Adipocyte (in vitro differentiated cells): ENCODE measurements at places on chromosomes 4 and X.

DNA sequence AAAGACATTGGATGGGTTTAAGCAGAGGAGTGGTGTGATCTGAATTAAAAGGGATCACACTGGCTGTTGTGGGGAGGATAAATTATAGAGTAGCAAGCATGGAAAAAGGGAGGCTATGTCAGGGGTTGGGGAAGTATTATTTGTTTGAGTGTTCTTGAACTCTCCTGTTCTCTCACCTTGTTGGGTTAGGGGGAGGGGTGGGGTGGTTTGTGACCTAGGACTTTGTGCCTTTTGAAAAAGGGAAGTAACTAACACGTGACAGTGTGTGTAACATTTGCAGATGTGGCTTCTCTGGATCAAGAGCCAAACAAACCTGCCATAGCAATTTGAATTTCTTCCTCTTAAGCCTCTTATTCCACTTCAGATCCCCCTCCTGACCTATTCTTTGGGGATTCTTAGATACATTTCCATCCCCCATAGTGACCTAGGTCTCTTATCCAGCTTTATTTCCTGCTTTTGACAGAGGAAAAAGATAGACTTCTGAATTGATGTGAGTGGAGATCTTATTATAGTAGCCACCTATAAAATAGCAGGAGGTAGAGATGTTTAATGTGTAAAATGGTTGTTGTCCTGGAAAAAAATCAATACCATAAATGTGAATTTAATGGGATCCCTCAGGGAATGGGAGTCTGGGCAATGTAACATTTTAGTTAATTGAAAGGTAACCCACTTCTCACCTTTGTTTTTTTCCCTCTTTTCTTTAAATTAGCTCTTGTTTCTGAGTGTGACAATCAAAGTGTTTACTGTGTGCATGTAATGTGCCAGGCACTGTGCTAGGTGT is 120.4 kb downstream of the CT47B1 start:
- DNase-seq, result no peak

DNA sequence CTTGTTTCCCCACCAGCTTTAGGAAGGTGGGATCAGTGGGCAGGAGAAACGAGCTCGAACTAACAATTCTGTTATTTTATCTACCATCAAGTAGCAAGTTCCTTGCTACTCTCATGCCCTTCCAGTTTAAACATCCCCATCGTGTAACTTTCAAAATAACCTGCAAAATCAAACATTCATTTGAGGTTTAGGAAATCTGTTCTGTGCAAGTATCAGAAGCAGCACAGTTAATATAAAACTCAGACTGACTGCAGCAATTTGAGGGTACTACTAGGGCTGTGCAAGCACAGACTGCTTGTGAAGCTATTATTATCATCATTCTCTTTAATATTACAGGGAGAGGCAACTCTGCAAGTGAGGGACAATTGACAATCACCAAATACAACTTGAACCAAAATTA is 48.0 kb downstream of the CHST7 start:
- DNase-seq, result no peak

DNA sequence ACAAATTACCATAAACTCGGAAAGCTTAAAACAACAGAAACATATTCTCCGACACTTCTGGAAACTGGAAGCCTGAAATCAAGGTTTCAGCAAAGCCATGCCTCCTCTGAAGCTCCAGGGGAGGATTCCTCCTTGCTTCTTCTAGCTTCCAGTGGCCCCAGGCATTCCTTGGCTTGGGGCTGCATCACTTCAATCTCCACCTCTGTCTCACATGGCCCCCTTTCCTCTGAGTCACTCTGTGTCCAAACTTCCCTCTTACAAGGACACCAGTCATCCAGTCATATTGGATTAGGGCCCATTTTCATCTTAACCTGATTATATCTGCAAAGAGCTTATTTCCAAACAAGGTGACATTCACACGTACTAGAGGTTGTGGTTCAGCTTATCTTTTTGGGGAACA is 17.3 kb downstream of the PARM1 start:
- DNase-seq, result no peak

- DNase-seq, result peak; percentile 39
Observed at GRCh38 chrX:3403748-3404147, 57.3 kb upstream of the MXRA5 start.

GRCh38 chr4:123055943-123056342 is 133.5 kb upstream of the NUDT6 start:
- peak; percentile 27 for DNase-seq

DNA sequence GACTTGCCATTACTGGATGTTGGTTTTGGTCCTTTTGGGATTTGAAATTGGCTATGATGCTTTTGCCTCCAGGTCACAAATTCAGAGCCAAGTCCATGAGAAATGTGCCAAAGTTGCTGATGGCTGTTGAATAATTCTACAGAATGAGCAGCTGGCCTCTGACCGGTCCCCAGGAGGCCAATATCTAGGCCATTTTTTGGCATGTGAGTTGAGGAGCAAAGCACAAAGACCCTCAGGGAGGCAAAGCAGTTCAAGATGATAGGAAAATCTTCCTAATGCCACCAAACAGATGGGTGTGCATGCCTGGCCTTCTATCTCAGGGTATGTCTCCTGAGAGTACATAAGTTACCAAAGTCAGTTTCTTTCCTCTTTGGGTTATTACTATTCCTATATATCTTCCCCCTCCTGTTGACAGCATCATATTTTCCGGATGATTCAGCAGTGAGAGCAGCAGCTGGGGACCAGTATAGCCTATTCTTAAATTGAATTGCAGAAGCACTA is 44.4 kb downstream of the SEL1L3 start:
- peak; percentile 28 for DNase-seq

- peak; percentile 59 for DNase-seq
Observed at GRCh38 chrX:10111364-10112148, 45.2 kb upstream of the CLCN4 start.

DNA sequence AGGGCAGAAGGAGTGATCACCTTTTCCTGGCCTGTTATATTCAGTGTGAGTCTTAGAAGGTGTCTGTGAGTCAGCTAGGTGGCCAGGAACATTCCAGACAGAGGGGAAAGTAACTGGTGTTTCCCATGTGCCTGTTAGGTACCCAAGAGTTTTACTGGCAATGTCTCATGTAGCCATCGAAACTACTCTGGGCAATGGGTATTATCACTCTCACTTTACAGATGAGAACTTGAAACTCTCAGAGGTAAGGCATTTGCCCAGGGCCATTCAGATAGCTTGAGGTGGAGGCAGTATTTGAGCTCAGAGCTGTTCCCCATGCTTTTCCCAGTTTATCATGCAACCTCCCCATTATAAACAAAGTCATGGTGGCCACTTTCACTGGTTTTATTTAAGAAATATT is 80.4 kb upstream of the NHS start:
- no peak for DNase-seq

GRCh38 chr4:121764702-121765367 is at the start of gene SMIM43:
Gene SMIM43, minus strand, starts transcription at chr4:121765164. Its CDS starts 59 bp downstream, at chr4:121765105.
- DNase-seq, result peak; percentile 48

DNA sequence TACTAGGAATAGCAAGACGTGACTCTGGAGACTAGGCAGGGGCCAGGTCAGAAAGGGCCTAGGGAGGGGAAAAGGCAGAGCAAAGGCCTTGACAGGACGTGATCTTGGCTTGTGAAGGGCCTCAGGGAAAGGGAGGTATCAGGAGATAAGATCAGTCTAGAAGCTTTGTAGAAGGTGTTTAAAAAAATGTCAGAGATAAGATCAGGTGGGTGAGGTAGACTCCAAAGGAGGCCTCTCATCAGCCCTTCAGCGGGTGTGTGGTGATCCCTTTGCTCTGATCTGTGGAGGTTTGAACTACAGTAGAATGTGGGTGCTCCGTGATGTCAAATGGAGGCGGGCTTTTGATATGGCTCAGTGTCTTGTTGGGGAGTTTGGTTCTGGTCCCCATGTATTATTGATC is 78.8 kb upstream of the PRPS1 start:
- DNase-seq, result no peak

DNA sequence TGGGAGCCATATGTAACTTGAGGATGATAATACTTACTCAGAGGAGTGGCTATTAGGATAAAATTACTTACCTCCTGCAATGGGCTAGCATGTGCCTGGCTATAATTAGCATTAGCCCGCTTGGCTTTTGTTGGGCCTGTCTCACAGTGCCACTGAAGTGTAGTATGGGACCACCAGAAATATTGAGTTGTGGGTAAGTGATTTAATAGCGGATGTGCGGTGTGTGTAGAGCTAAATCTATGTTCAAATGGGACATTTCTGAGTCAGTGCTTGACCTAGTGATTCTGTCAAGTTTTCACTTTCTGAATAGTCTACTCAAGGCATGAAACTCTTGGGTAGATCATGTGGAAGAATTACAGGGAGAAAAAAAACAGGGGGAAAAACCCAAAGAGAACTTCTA is 3.5 kb upstream of the CLNK start:
- no peak for DNase-seq

DNA sequence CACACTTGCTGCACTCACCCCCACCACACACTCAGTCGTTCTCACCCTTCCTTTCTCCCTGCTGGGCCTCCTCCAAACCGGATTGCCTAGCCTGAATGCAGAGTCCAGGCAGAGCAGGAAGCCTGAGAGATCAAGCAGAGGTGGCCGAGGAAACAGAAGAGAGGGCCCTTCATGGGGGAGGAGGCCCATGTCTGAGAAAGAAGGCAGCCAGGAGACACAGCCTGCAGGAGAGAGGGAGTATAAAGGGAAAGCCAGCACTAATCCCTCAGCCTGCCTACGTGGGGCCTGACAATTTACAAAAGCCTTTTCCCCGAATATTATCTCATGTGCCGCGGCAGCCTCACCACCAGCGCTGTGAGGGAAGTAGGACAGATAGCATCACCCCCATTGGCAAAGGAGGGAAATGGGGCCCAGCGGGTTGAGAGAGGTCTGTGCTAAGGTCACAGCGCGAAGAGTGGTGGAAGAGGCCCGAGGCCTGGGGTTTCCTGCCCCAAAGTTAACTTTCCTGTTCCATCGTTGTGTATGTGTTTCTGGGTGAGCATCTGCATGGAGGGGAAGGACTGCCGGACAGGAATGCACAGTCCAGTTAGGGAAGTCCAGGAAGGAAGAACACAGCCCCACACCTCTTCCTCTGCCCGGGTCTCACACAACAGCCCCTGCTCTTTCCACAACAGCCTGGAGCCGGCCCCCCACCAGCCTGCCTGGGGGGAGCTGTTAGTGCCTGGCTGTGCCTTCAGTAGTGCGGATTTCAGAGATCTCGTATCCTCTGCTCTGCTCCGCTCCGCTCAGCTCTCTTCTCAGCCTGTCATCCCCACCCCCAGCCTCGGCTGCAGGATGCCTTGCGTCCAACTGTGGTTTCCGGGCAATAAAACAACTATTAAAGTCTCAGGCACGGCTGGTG is 50.9 kb upstream of the BCOR start:
- no peak for DNase-seq

DNA sequence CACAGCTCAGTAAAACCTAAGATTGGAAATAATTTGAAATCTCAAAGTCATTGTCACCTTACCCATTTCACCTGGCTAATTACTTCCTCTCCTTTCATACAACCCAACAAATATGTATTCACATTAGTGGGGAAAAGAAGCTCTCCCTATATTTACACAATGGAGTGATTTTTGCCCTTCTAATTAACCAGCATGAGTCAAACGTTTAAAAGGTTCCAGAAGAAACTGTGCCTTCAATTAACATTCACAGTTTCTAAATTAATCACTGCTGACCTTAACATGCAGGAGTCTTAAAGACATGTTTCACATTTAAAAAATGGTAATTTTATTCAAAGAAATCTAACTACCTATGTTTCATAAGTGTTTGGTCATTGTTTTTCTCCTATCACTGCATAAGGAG is 254.6 kb downstream of the CBLL2 start:
- no peak for DNase-seq

GRCh38 chr4:17760626-17761025 is 20.8 kb downstream of the FAM184B start:
- no peak for DNase-seq

- peak; percentile 70 for DNase-seq
Observed at GRCh38 chr4:106201373-106201772, 114.6 kb downstream of the TBCK start.

- DNase-seq, result peak; percentile 30
Observed at GRCh38 chr4:31051565-31051964, 331.4 kb downstream of the PCDH7 start.

- no peak for DNase-seq
Observed at GRCh38 chrX:65866773-65867172, 173.1 kb downstream of the VSIG4 start.

- no peak for DNase-seq
Observed at GRCh38 chr4:180363815-180364214, 1879.4 kb upstream of the TENM3 start.

DNA sequence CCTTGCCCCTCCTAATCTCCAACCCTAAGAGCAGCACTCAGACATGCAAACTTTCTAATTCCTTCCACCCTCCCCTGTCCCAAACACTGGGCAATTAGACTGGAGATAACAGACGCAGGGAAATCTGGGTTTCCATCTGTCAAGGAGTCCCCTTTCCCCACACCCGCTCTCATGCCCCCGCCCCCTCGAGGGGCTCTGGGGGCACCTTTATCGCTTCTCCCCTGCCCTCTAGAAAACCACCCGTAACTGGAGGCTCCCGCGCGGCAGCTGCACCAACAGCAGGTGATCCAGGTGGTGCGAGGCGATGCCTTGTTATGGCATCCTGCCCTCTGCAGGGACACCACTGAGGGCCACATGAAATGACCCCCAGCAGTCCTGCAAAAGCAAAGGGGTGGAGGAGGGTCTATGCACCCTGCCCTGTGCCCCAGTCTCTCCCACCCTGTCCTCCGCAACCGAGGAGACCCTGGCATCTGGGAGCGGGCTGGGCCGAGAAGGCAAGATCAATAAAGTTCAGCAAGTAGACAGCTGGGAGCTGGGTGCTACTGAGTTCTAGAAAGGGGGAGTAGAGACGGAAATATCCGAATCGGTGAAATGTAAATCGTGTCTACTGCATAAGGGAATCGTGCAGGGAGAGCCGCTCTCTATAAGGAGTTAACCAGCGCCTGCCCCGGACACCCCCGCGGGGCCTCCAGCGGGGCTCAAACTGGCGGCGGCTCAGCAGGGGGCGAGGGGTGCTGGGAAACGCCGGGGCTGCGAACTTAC is 1.6 kb downstream of the KCTD8 start:
- no peak for DNase-seq

DNA sequence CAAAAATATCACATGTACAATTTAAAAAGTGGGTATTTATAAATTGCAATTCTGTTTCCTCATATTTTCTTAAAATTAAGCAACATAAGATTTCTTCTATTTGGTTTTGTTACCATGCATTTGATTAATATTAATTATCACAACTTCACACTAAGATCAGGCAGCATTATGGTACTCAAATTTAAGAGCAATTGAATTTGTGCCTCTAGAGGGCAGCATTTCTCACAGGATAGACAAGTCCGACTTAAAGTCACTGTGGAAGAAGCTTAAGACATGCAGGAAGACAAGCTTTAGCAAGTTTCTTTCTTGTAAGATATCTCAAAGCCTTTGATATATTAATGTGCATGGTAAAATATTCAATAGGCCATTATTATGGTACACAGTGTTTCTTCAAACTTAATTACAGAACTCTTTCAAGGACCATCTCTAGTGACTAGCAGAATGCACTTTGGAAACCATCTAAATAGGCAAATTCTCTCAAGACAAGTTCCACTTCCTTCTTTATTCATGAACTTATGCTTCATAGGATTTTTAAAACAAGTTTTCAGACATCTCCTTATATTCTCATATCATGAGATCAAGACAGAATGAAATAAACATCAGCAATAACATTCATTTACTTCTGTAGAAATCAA is 35.0 kb downstream of the FBXW7 start:
- DNase-seq, result peak; percentile 95

- no peak for DNase-seq
Observed at GRCh38 chrX:109681475-109682081, 51.5 kb downstream of the ACSL4 start.

- no peak for DNase-seq
Observed at GRCh38 chr4:140579278-140579677, 10.5 kb upstream of the UCP1 start.

- peak; percentile 54 for DNase-seq
Observed at GRCh38 chr4:109435635-109436034, 2.0 kb downstream of the SEC24B start.

GRCh38 chr4:8594097-8595038 is 1.8 kb downstream of the CPZ start:
- peak; percentile 94 for DNase-seq
